ENCODE measurements at places on chromosomes 7 and 10.

DNA sequence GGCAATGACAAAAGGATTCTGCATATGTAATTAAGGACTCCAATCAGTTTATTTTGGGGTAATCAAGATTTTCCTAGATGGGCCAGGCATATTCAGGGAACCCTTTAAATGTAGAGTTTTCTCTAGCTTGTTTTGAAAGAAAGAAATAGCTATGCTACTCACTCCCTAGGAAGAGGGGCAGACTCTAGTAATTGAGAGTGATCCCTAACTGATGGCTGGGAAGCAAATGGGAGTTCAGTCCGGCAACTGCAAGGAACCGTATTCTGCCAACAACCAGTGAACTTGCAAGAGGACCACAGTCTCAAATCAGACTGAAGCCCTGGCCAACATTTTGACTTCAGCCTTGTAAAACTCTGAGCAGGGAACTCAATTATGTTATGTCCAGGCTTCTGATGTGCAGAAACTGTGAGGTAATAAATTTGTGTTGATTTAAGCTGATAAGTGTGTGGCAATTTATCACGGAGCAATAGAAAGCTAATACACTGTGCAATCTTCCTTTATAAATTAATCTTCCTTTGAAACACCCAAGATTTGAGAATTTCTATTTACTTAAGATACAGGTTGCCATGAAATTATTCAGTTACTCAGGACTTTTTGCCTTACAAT is 14.0 kb downstream of the AOAH start:
- no peak for DNase-seq

DNA sequence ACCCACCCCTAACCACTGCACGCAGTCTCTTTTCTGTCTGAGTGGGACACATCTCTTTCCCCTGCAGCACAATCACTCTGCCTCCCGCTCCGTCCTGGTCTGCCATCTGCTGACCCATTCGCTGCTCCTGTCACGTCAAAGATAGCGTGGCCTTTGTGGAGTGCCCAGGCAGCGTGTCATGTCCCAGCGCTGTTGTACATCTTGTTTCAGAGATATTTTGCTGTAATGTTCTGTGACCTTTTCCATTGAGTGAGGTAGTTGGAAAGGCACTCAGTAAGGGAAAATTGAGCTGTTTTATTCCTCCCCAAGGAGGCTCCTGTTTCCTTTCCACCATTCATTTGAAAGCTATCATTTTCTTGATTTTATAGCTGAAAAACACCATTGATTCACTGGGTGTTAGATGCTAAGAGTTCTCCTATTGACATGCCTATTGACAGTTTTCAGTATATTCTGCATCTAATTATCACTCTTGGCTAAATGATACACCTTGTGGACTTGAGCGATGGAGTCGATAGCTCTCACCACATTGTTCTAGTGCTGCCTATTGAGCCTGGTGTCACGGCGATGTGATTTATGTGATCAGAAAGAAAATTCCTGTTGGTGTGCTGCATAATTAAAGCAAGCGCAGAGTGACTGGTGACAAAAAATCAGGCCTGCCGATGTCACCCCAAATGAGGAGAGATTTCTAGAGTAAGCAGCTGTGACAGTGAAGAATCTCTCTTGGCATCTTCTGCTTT is 372.6 kb downstream of the LRMDA start:
- no peak for DNase-seq

- no peak for DNase-seq
Observed at GRCh38 chr10:7477538-7478334, 66.9 kb upstream of the SFMBT2 start.

DNA sequence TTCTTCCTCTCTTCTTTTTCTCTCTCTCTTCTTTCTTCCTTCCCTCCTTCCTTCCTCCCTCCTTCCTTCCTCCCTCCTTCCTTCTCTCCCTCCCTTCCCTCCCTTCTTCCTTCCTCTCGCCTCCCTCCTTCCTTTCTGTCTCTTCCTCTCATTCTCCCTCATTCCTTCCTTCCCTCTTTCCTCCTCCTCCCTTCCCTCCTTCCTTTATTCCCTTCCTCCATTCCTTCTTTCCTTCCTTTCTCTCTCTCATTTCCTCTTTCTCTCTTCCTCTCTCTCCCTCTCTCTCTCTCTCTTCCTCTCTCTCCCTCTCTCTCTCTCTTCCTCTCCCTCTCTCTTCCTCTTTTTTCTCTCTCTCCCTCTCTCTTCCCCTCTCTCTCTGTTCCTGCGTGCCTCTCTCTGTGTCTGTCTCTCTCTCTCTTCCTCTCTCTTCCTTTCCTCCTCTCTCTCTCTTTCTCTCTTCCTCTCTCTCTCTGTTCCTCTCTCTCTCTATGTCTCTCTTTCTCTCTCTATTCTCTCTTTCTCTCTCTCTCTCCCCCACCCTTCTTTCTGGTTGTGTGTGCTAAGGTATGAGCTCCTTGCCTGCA is 80.1 kb upstream of the PFKP start:
- DNase-seq = no peak

GRCh38 chr10:119253433-119254174 is 46.2 kb downstream of the GRK5 start:
- DNase-seq = no peak

DNA sequence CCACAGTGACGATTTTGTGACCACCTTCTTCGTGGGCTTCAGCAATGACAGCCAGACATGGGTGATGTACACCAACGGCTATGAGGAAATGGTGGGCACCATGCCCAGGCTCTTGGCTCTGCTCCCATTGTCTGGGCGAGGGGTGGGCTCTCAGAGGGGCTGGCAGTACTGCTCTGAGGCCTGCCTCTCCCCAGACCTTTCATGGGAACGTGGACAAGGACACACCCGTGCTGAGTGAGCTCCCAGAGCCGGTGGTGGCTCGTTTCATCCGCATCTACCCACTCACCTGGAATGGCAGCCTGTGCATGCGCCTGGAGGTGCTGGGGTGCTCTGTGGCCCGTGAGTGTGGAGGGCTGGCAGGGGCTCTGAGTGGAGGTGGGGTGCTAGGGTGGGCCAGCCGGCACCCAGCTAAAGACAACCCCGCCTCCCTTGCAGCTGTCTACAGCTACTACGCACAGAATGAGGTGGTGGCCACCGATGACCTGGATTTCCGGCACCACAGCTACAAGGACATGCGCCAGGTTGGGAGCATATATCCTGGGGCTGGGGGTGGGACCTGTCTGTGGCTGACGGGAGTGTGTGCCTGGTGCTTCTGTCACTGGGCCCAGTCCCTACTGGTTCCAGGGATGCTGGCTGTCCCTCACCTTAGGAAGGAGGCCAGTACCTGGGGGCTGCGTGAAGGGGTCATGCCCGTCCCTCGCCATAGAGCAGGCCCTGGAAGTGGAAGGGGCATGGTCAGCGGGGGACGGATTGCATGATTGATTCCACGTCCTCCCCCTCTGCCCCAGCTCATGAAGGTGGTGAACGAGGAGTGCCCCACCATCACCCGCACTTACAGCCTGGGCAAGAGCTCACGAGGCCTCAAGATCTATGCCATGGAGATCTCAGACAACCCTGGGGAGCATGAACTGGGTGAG is 6.8 kb downstream of the AEBP1 start:
- DNase-seq = no peak

GRCh38 chr10:124087672-124088634 is 5.4 kb downstream of the CHST15 start:
- DNase-seq = no peak

DNA sequence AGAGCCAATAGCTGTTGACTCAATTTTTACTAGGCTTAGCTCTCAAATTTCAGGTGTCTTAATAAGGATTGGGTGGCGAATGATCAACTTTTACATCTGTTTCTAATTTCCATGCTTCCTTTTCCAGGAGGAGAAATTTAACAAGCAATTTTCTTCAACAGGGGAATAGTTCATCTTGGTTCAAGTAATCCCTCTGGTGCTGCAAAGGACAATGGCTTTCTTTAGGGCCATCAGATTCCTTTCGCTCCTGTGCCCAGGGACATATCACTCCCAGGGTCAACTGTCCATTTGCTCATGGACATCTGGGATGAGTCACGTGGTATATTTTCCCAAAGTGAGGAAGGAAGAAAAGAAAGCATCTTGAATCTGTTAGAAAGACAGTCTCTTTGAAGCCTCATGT is 313.3 kb downstream of the FRMD4A start:
- DNase-seq = no peak

DNA sequence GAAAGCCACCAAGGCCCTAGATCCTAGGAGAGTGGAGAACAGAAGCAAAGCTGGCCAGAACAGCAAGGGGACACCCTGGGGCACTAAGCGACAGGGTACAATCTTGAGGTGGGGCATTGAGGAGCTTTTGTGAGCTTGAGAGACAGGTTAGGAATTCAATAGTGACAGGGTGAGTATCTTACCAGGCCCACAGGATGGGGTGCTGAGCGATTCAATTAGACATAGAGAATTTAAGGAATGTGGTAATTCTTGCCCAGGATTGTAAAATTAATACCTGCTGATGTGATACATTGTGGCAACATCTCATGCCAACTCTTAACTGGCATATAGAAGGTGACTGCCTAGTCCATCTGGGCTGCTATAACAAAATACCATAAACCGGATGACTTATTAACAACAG is 14.0 kb downstream of the RBP3 start:
- no peak for DNase-seq

DNA sequence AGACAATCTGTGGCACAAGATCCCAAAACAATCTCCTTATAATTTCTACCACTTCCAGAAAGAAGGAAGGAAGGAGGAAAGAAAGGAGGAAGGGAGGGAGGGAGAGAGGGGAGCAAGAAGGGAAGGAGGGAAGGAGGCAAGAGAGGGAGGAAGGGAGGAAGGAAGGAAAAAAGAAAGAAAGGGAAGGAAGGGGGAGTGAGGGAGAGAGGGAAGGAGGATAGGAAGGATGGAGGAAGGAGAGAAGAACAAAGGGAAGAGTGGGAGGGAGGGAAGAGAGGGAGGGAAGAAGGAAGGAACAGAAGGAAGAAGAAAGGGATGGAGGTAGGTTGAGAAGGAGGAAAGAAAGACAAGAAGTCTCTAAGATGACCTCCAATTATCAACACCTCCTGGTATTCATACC is 185.5 kb upstream of the NFE2L3 start:
- DNase-seq = no peak

- DNase-seq = no peak
Observed at GRCh38 chr10:29646238-29646902, 11.6 kb upstream of the SVIL start.

GRCh38 chr7:28128608-28129007 is 52.0 kb downstream of the JAZF1 start:
- DNase-seq = no peak

- no peak for DNase-seq
Observed at GRCh38 chr7:74297516-74298233, 8.5 kb downstream of the CLIP2 start.

DNA sequence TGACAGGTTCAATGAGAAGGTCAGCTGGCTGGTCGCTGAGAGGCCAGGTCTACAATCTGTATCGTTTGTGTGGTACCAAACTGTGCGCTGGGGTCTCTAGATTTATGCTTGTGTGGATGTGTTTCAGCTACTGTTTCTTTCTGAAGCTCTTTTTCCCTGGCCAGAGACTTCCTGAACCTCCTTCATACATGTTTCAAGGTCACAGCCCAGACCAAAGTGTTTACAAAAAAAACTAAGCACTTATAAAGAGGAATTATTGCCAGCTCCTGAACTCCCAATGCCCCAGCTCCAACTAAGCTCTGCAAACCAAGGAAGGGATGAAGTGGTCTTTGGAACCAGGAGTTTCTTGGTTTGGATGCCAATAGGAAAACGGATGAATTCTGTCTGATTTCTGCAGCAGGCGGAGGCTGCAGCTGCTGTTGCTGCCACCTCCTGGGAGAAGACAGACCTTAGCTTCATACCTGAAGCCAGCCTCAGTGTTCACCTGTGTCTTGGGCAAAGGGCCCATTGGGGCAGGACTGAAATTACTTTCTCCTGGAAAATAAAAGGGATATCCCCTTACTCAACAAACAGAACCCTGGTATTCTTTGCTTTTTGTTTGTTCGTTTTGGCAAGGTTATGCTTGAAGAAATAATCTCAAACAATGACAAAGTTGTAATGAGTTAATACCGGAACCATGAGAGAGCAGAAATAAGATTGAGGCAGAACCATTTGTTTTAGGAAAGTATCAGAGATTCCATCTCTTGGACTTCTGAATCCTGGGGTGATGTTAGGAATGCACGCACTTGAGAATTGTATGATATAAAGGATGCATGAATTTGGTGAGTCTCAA is 24.6 kb upstream of the MKLN1 start:
- no peak for DNase-seq

GRCh38 chr10:75475460-75476182 is 44.2 kb downstream of the LRMDA start:
- DNase-seq = no peak
